COR-L47 (cell line): ENCODE measurements at places on chromosomes 3 and 15.
A peak's percentile ranks its signal among the peaks of the same experiment; 100 is the strongest.

DNA sequence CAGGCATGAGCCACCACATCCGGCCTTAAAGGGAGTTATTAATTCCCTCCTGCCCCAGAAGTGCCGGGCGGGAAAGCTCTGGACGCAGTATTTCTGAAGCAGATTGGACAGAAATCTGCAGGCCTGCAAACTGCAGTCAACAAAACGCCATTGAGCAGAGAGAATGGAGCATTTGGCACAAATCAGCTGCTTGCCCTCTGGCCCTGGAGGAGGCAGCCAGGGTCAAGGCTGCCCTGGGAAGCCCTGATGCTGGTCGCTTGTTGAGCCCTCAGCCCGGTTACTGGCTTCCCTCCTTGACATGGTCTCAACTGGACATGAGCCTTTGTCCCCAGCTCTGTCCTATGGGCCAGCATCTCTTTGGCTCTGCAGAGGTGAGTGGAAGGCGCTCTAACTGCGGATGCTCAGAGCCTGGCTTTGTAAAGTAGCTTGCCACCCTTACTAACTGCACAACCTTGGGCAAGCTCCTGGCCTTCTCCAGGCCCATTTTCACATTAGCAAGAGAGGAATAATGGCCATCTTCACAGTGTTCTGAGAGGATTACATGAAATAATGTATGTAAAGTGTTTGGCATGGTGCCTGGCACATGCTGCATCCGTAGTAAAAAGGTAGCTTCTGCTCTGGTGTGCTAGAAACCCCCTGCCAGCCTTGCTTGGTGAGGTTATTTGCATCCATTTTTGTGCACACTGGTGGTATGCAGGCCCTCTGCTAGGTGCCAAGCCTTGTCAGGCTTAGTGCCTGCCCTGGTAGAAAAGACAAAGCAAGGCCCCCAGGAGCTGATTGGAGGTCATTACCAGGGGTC is 4.1 kb downstream of the SEMA4B start:
- no peak for DNase-seq

- no peak for DNase-seq
Observed at GRCh38 chr3:30620402-30621360, 14.3 kb downstream of the TGFBR2 start.

DNA sequence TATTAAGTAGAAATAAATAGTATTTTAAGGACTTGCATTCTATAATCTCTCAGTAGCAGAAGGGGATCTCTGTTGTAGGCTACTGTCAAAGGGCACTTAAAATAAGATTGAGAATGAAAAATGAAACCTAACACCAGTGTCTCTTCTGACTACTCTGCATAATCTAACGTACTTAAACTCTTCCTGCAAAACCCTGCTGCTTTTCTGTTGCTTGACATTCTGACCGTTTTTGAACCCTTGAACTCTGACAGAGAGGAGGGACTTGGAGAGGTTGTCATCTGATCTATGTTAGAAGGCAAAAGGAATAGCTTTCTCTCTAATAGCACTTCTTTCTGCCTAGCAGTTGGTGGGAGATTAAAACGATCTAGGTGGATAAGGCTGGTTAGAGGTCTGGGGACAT is 204.6 kb downstream of the ZIC1 start:
- no peak for DNase-seq

DNA sequence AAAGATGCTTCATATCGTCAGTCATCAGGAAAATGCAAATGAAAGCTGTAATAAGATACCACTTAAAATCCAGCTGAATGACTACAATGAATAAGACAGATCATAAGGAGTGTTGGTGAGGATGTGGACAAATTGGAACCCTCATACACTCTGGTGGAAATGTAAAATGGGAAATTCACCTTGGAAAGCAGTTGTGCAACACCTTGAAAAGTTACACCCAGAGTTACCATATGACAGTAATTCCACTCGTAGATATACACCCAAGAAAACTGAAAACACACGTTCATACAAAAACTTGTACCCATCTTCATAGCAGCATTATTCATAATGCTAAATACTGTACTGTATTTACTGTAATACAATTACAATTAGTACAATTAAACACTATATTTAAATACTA is 2.3 kb downstream of the TTC23 start:
- no peak for DNase-seq

DNA sequence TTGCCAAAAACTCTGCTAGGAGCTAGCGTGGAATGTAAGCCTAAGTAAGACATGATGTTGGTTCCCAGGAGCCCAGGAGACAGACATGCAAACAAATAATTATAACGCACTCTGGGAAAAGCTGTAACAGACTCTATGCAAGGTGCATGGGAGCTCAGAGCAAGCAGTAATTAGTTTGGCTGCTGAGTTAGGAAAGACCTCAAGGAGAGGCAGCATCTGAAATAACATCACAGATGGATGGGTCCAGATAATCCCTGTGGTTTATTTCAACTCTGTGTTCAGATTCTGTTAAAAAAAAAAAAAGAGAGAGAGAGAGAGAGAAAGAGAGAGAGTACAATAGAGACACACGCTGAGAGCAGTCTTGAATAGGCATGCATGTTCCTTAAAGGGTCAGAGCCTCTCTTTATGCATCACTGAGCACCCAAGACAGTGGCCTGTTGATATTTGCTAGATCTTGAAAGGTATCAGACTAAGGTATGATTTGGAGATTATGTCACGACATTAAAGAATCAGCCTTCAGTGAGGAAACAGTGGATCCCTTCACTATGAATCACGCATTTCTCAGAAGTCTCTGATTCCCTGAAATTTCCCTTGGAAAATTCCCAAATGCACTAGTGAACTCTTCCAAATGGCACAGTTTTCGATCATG is 124.4 kb upstream of the LIPC start:
- peak; percentile 1 for DNase-seq

DNA sequence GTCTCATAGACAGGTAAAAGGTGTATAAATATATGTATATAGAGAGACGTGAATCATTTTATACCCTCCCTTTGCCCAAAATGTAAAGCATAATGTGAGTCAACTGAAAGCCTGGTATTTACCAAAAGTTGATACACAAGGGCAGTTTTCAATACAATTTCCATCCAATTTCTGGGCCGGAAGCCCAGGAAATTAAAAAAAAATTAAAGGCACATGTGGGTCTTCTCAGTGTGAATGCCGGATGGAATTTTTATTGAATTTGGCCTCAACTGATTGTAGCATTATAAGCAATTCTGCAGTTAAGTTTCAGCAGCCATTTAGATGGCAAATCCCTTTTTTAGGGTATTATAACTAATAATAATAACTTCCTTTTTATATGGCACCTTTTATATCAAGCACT is 3.3 kb upstream of the CNTN3 start:
- DNase-seq = no peak

DNA sequence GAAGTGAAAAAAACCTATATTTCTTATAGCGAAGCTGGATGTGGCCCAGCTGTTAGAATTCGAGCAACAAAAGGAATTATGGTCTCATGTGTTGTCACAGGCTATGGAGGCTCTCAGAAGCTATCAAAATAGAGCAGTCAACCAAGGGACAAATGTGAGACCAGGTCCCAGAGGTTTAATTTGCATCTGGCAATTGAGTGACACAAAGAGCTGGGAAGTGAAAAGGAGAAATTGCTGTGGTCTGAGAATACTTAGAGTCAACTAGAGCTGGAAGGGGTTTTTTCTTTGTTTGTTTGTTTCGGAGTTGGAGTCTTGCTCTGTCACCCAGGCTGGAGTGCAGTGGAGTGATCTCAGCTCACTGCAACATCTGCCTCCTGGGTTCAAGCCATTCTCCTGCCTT is 61.3 kb upstream of the SMAD3 start:
- no peak for DNase-seq

DNA sequence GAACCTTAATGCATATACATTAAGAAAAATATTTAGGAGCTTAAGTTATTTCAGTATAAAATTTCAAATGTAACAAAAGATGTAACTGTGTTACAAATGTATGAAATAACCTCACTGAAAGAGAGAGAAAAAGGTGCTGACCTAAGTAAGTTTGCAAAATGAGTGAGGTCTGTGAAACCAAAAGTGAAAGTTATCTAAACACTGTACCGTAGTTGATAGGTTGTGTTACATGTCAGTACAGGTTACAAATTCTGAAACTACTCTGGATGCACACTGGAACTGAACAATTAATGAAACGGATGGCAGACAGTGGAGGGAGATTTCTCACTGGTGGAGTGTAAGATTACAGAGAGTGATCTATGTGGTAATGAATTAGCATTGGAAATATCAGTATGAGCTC is 420.7 kb downstream of the ZNF385D start:
- DNase-seq = no peak
